ENCODE measurements at places on chromosomes 6 and 20.

GRCh38 chr6:84137051-84137375 lies 90.4 kb downstream of the CEP162 start:
- DNase-seq = peak; percentile 34

DNA sequence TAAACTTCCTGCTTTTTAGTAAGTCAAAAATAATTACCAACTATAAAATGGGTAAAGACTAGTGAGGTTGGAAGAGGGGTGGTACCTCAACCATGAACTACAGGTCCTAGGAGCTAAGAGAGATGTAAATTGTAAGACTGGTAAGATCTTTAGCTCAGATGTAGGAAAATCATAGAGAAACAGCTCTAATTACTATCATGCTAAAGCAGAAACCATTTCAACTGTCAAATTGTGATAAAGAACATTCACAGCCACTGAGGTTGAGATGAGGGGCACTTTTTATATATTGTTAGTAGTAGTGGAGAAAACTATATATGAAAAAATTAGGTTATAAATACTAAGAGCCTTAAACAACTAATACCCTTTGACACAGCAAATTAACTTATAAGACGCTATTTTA lies 20.0 kb downstream of the CDK19 start:
- DNase-seq = no peak

DNA sequence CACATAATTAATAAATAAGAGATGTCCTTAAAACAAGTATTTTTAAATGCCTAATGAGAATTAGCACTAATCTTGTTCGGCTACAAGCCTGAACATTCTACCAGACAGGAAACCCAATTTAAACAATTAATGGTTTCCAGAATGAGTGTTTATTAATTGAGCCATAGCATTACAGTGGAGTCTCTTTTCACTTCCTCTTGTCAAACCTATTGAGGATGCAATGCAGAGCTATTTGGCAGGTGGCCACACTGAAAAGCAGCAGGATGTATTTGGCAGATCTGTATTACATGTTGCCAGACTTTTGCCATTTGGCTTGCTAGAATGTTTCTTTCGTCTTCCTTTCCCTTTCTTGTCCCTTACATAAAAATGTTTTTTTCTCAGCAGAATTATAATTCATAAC lies 475.2 kb upstream of the MARCKS start:
- DNase-seq = peak; percentile 88

DNA sequence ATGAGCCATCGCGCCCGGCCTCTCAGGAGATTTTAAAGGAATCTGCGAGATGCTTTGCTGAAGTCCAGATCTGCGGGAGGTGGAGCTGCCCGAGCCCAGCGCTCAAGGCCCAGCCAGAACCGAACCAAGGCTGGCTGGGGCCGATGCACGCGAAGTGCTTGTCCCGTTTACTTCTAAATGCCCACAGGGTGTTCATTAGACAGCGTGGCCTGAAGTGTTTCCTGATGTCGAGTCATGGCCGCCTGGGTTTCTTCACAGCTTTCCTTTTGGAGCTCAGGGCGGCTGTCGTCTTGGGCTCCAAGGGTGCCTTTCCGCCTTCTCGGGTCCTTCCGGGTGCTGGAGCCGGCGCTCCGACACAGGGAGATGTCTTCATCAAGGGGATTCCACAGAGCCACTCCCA lies 25.1 kb upstream of the CCR6 start:
- no peak for DNase-seq

- DNase-seq = no peak
Measured at GRCh38 chr6:42345696-42346416, 105.9 kb downstream of the TRERF1 start.

- no peak for DNase-seq
Measured at GRCh38 chr20:24528583-24529368, 59.3 kb downstream of the SYNDIG1 start.

- no peak for DNase-seq
Measured at GRCh38 chr6:128574402-128574801, 54.0 kb upstream of the PTPRK start.

DNA sequence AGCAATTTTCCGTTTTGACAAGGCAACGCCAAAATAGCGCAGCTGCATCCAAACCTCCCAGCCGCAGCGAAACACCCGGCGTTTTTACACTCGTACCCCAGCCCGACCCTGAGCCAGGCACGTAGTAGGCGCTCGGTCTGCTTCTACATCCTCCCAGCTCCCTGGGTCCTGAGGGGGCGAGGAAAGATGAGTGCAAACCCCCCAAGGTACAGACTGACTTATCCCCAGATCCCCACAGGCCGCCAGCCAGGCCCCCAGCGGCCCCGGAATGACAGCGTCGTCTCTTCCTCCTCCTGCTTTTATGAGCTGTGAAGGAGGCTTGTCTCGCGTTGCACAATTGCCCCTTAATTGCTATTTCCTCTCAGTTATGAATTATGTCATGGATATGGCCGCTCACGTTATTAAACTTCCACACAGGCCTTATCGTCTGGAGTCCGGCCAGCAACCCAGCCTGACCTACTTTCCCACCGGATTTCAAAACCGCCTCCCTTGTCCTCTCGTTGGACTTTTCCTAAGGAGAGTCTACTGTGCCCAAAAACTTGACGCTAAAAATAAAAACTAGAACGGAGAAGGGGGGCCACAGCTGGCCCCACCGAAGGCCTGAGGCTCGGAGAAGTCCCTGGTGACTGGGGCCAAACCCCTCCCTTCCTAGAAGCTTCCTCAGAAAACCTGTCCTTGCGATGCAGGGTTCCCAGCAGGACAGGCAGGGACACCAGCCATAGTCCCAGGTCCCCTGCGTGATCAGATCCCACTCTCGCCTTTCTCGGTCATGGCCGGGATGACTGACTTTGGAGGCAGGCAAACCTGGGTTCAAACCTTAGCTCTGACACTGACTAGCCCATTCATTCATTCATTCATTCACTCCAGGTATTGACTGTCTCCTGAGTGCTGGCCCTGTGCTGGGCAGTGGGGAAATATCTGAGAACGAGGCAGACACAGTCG lies 130.9 kb upstream of the PTPN1 start:
- DNase-seq = peak; percentile 81

Data from lung microvascular endothelial cell (primary cell).